ENCODE measurements at places on chromosomes 3 and 15. TPM values are rescaled to one million over a fixed set of nuclear protein-coding genes. Genes with fewer than 3 reads are reported as not detected.

DNA sequence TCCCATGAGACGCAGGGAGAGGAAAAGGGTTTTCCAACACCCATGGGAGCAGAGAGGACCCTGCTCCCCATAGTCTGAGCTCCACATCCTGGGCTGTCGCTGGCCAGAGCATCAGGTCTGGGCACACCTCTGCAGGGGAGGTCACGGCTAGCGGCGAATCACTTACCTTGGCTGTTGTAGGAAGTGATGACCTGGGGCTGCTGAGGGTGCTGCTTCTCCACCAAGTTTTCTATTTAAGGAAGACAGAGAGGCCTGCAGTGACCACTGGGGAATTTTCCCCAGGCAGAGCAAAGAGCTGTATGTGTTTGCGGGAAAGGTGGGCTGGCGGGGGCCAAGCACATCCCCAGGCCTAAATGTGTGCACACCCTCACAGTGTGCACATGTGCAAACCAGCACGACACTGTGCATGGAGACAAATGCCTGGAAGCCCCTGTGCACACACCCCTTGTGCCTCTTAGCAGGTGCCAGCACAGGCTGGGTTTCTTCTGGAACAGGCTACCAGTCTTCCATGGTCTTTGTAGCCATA, 7.6 kb downstream of the KY start:
- peak; percentile 45 for DNase-seq

UQCC5 gene
- total RNA-seq, result 0.68 TPM

GRCh38 chr3:30804984-30805383, 89.5 kb downstream of the GADL1 start:
- DNase-seq, result no peak

- DNase-seq, result no peak
Measured at GRCh38 chr3:168094580-168094876, 1.2 kb downstream of the GOLIM4 start.

GRCh38 chr3:184440151-184440550, 60.3 kb downstream of the CHRD start:
- DNase-seq, result peak; percentile 17

All from suprapubic skin (tissue), 4 donors.